ENCODE measurements at places on chromosomes 1 and 21. TPM values are rescaled to one million over a fixed set of nuclear protein-coding genes. Genes with fewer than 3 reads are reported as not detected.

IRF2BP2 gene
- total RNA-seq = 83.3 TPM

- DNase-seq = no peak
Measured at GRCh38 chr1:246008363-246008831, 498.7 kb downstream of the SMYD3 start.

WNT3A gene
- not detected for total RNA-seq

DNA sequence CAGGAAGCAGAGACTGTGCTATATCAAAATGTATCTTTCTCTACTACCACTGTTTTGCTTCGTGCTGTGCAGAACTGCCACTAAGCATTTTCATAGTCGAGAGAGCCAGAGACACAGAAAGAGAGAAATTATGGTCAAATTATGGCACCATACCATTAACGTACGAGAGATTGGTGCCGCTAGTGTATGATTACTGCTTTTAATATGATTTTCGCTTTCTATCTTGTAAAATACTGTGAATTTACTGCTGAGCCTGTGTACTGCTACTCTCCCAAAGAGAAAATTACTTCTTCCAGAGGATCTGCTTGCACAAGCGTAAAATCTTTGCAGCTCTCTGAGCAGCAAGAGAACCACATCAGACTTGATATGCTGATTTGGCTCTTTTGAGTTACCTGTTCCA is 71.1 kb upstream of the ZNF281 start:
- no peak for DNase-seq

Measured in dermis microvascular lymphatic vessel endothelial cell (primary cell).